ENCODE measurements at places on chromosomes 7 and 10.
A peak's percentile ranks its signal among the peaks of the same experiment; 100 is the strongest.

DNA sequence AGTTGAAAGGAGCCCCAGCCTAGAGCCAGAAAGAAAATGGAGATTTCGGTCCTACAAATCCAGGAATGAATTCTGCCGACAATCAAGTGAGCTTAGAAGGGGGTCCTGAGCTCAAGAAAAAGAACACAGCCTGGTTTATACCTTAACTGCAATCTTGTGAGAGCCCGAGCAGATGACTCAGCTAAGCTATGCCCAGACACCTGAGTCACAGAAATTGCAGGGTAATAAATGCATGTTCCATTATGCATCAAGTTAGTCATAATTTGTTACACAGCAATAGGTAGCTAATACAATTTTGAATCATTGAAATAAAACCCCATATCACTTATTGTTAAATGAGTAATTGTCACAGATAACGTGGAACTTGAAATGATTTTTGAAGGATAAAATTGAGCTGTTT, 111.8 kb upstream of the FOXP2 start:
- DNase-seq: no peak

- DNase-seq: no peak
These were observed 549.1 kb downstream of the NXPH1 start for GRCh38 chr7:8982338-8982992.

DNA sequence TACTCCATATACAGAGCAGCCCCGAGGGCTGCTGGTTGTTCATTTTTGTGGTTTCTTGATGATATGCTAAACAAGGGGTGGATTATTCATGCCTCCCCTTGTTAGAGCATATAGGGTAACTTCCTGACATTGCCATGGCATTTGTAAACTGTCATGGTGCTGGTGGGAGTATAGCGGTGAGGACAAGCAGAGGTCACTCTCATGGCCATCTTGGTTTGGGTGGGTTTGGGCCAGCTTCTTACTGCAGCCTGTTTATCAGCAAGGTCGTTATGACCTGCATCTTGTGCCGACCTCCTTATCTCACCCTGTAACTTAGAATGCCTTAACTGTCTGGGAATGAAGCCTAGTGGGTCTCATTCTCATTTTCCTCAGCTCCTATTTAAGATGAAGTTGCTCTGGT, 31.3 kb downstream of the GNAT3 start:
- no peak for DNase-seq

- peak; percentile 20 for DNase-seq
These were observed 17.8 kb downstream of the NPSR1 start for GRCh38 chr7:34675749-34676374.

- DNase-seq: no peak
These were observed 12.8 kb downstream of the RHEB start for GRCh38 chr7:151506901-151507382.

GRCh38 chr7:99699946-99700345, 20.1 kb upstream of the CYP3A5 start:
- no peak for DNase-seq

DNA sequence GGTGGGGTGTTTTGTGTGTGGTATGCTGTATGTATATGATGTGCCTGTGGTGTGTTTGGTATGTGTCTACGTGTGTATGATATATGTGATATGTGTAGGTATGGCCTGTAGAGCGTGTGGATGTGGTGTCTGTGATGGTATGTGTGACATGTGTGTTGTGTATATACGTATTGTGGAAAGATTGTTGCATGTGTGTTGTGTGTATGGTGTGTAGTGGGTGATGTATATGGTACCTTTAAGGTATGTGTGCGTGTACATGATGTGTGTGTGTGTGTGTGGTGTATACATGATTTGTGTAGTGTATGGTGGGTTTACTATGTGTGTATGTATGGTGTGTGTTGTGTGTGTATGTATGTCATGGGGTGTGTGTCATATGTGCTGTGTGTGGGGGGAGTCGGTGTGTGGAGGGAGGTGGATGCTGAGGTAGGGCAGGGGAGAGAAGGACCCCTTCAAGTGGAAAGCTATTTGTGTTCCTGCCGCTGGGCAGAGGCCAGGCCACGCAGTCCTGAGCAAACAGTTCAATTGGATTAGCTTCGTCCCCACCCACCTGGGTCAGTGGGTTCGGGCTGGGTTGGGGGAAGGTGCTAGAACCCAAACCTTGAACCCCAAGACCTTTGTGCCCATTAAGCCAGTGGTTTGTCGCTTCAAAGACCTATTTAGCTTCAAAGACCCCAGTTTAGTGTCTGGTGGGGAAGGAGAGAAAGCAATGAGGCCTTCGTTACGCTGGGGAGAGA, 1.9 kb upstream of the TRPV6 start:
- DNase-seq: no peak

- DNase-seq: peak; percentile 40
These were observed 92.4 kb upstream of the KLF6 start for GRCh38 chr10:3877211-3878000.

DNA sequence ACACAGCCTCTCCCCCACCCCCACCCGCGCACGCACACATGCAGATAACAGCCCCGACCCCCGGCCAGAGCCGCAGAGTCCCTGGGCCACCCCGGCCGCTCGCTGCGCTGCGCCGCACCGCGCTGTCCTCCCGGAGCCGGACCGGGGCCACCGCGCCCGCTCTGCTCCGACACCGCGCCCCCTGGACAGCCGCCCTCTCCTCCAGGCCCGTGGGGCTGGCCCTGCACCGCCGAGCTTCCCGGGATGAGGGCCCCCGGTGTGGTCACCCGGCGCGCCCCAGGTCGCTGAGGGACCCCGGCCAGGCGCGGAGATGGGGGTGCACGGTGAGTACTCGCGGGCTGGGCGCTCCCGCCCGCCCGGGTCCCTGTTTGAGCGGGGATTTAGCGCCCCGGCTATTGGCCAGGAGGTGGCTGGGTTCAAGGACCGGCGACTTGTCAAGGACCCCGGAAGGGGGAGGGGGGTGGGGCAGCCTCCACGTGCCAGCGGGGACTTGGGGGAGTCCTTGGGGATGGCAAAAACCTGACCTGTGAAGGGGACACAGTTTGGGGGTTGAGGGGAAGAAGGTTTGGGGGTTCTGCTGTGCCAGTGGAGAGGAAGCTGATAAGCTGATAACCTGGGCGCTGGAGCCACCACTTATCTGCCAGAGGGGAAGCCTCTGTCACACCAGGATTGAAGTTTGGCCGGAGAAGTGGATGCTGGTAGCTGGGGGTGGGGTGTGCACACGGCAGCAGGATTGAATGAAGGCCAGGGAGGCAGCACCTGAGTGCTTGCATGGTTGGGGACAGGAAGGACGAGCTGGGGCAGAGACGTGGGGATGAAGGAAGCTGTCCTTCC, 620 bp downstream of the EPO start:
- no peak for DNase-seq

- no peak for DNase-seq
These were observed 992 bp upstream of the KIFBP start for GRCh38 chr10:68987611-68988010.

DNA sequence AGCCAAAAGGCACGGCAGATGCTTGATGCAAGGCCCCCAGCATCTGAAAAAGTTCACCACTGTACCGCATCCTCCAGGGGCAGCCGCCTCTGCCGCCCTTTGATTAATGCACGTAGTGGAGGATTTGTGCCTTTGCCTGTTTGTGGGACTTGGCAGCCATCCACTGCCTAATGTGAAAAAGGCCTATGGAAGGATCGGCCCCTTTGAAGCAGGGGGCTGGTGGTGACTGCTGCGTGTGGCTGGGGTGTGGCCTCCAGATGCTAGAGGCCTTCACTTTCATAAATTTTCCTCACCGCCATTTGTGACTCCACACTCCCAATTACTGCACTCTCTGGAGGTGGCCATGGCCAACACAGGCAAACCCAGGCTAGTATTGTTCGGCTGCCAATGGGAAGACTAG, 226.0 kb downstream of the BMPER start:
- no peak for DNase-seq

DNA sequence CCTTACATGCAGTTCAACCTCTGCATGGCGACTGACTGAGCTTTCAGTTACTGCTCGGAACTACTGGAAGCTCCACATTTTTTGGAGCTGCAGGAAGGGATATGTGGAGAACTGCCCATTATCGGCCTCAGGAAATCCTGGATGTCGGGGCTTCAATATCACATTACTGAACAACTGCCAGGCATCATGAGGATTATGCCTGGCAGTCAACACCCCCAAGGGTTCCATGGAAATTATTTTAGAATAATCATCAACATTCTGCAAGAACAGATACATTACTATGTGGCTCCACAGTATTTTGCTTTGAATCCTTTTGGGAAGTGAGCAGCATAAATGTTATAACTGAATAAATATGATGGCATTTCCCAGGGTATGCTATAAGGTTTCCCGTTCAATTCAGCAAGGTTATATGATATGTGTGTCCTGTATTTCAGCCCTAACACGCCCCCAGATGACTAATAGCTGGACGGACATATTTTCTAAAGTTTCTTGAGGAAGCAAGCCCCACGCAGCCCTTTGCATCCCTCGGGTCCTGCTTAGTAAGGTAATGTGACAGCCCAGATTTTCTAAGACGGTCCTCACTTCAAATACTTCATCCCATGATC, 53.0 kb upstream of the OPALIN start:
- no peak for DNase-seq

DNA sequence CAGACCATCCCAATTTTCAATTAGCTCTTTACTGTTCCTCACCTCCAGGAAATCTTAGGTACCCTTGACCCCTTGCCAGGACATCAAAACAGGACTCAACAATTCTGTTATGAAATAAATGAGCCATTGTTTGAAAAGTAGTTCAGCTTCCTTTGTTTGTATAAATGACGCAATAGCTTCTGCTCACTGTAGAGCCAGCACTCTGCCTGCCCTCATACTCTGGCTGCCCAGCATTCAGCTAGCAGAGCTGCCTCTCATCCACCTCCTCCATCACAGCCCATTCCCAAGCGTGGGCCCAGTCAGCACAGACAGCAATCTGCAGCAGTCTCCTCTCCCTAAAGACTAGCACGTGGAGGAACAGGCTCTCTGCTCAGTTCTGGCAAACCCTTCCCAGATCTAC, 478.6 kb downstream of the GRID1 start:
- no peak for DNase-seq

- no peak for DNase-seq
These were observed at the start of gene PRRT4 for GRCh38 chr7:128361411-128362379. PRRT4 (minus strand) TSS chr7:128361690.

- peak; percentile 71 for DNase-seq
These were observed 11.5 kb upstream of the MICU1 start for GRCh38 chr10:72637398-72637857.

GRCh38 chr10:62112300-62112699, 156.3 kb downstream of the RTKN2 start:
- no peak for DNase-seq

DNA sequence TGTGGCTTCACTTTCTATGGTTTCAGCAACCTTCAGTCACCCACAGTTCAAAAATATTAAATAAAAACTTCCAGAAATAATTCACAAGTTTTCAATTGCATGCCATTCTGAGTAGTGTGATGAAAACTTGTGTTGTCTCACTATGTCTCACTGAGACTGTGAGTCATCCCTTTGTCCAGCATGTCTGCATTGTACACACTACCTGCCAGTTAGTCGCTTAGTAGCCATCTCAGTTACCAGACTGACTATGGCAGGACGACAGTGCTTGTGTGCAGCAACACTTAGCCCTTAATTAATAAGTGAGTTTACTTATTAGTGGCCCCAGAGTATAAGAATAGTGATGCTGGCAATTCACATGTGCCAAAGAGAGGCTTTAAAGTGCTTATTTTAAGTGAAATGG, 22.5 kb downstream of the CCDC186 start:
- DNase-seq: peak; percentile 52

- DNase-seq: no peak
These were observed 104.3 kb downstream of the TYW1 start for GRCh38 chr7:67100956-67101361.

DNA sequence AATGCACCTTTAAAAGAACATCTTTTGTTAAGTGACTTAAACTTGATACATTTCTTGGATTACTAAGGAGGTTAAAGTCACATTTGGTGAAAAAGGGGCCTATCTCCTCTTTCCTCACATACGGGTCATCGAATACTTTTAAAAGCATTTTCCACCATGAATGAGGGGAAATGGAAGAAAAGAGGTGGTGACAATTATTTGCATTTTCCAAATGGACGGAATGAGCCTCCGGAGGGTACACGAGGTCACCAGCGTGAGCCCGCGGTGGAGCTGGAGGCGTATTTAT, 1.0 kb upstream of the BMPR1A start:
- DNase-seq: no peak

- DNase-seq: no peak
These were observed 18.1 kb upstream of the DNA2 start for GRCh38 chr10:68489919-68490318.

All from cardiac fibroblast (primary cell).